ENCODE measurements at places on chromosomes 7 and 10.

DNA sequence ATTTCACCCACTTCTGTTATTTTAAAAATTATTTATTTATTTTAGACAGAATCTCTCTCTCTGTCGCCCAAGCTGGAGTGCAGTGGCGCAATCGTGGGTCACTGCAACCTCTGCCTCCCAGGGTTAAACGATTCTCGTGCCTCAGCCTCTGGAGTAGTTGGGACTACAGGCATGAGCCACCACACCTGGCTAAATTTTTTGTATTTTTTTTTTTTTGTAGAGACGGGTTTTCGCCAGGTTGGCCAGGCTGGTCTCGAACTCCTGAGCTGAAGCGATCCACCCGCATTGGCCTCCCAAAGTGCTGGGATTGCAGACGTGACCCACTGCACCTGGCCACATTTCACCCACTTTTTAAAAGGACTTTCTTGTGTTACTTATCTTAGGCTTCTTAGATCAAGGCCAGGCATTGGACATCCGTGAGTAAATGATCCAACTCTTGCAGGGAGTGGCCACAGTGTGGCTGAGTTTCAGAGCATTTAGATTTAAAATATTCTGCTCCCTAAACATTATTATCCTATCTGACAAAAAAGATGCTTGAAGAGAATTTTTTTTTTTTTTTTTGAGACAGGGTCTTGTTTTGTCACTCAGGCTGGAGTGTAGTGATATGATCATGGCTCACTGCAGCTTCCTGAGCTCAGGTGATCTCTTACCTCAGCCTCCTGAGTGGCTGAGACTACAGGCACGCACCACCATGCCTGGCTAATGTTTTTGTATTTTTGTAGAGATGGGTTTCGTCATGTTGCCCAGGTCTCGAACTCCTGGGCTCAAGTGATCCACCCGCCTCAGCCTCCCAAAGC lies 14.4 kb downstream of the SNX10 start:
- no peak for DNase-seq

- no peak for DNase-seq
Measured at GRCh38 chr10:126946746-126947145, 41.5 kb downstream of the DOCK1 start.

- DNase-seq: no peak
Measured at GRCh38 chr10:17649836-17650235, 5.9 kb downstream of the STAM start.

DNA sequence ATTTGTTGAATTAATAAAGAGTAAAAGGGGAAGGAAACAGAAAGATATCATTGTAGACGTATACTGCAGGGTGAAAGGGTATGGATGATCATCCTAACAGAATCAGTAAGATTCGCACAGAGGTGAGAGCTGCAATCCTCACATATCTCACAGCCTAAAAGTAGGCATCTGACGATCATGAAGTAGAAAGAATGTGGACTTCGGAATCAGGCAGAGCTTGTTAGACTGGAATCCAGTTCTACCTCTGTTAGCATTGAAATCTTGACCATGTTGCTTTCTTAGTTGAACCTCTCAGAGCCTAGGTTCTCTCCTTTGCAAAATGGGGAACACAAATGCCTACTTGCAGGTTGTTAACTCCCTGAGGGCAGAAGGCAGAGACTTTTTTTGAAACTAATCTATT lies 320.0 kb upstream of the C7orf33 start:
- no peak for DNase-seq

DNA sequence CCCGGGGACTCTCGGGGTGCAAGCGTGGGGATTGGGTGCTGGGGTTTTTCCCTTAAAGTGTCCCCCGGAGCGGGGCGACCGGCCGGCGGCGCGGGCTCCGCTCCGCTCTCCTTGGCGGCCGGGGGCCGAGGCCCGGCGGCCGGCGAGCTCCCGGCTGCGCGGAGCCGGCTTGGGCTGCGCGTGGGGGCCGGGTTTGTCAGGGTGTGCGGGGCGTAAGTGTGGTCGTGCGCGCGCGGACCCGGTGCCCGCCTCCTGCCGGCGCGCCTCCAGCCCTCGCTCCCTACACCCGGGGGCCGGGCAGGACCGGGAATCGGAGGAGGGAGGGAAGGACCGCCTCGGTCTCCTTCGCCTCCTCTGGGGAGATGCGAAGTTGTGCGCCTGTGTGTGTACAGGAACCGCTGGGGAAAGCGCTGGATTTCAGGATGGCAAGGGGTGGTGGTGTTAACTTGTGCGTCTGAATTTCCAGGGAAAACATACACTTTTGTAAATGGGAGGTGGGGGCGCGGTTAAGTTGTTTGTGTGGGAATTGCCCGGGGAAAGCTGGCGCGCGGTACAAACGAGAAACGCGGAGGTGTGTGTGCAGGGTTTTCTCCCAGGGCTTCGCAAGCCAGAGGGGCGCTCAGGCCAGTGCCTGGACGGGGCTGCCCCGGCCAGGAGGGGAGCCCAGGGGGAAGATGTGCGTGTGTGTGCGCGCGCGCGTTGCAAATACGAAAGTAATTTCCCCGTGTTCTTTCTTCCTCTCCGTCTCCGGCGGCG lies 737 bp downstream of the ZMIZ1 start:
- no peak for DNase-seq

DNA sequence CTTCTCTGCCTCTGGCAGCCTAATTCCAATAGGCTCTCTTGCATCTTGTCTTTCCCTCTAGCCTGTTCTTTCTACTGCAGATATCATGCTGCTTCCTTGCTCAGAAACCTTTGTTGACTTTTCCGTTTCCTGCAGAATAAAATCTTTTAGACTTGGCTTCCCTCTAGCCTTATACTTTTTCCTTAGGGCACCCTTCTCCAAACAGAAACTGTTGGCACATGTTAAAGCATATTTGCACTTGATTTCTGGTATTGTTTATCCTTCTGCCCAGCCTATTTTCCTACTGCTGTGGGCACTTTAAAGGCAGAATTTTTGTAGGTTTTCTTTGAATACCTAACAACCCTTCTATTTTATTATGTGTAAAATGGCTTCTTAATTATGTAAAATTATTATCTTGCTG lies 4.6 kb downstream of the GNAI1 start:
- DNase-seq: no peak

- DNase-seq: no peak
Measured at GRCh38 chr10:26770069-26770468, 72.6 kb downstream of the PDSS1 start.

- DNase-seq: no peak
Measured at GRCh38 chr7:157471259-157472125, 134.7 kb downstream of the DNAJB6 start.

- no peak for DNase-seq
Measured at GRCh38 chr7:95840953-95841950, 68.9 kb downstream of the DYNC1I1 start.

DNA sequence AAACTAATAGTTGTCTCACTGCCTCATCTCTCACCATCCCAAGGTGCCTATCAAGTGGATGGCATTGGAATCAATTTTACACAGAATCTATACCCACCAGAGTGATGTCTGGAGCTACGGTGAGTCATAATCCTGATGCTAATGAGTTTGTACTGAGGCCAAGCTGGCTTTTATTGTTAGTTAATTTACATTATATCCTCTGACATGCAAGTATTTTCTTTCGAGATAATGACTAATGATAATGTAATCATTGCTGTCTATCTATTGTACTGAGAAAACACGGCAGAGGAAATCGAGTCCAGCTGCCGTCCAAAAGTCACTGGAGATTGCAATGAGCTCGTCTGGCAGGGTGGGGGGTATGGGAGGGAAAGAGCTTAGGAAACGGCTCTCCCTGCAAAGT lies 172.4 kb upstream of the LANCL2 start:
- DNase-seq: no peak

DNA sequence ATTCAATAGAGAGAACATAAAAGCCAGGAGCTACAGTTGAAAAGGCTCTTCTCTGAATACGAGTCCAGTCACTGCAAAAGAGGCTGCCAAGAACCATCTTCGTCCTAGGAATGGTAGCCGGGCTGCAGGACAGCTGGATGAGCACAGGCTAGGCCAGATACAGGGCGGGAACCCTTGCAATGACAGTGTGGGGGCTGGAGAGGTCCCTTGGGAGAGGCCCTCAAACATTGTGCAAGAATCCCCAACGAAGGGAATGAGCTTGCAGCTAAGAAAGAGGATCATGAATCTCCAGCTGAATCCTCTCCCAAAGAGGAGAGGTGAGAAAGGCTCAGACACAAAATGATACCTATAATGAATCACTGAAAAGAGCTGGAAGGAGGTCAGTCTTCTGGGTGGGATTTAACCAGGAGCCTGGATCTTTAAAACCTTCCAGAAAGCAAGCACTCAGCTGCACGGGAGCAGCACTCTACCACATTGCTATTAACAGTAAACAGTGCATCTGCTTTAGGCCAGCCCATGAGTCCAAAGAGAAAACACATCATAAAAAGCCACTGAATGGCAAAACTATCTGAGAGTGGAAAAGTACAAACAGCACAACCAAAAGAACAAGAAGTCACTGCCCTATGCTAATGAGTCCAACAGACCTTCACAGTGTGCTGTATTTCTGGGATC lies 287.9 kb downstream of the TNS3 start:
- DNase-seq: no peak

GRCh38 chr7:52233248-52233647 lies 802.2 kb upstream of the POM121L12 start:
- DNase-seq: no peak

GRCh38 chr10:114478281-114478680 lies 74.0 kb upstream of the AFAP1L2 start:
- no peak for DNase-seq

GRCh38 chr7:155237297-155237696 lies 60.4 kb upstream of the INSIG1 start:
- no peak for DNase-seq

DNA sequence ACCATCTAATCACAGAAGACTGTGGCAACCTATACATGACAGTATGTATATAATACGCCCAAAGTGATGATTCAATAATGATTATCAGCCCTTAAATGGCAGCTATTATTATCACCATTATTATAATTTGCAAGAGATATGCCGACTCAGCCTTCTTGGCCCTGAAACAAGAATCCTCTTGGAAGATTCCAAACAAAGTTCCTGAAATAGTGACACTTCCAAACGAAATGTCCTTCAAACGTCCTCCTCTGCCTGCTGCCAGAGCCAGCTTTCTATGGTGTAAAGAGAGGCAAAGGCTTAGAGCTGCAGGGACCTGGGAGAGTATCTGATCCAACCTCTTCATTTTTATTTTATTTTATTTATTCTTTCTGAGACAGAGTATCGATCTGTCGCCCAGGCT lies 36.0 kb downstream of the NRAP start:
- DNase-seq: no peak

- no peak for DNase-seq
Measured at GRCh38 chr10:22854935-22855421, 72.9 kb upstream of the ARMC3 start.

DNA sequence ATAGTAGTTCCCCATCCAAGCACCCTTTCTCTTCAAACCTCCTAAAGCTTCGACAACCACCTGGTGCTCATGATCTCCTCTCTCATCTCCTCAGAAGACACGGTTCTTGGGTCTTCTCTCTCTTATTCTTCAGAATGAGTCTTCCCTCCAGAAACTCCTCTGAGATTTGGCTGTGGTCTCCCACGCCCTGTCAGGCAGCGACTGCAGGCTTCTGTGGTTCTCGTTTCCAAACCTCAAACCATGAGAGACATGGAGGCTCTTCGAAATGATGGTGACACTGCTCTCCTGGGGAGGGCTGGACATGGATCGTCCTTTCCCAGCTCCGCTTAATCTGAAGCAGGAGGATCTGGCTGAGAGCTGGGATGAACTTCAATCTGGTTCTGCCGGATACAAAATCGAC lies 78.6 kb upstream of the PITRM1 start:
- DNase-seq: no peak

GRCh38 chr10:88670497-88670896 lies 6.3 kb downstream of the LIPF start:
- no peak for DNase-seq

DNA sequence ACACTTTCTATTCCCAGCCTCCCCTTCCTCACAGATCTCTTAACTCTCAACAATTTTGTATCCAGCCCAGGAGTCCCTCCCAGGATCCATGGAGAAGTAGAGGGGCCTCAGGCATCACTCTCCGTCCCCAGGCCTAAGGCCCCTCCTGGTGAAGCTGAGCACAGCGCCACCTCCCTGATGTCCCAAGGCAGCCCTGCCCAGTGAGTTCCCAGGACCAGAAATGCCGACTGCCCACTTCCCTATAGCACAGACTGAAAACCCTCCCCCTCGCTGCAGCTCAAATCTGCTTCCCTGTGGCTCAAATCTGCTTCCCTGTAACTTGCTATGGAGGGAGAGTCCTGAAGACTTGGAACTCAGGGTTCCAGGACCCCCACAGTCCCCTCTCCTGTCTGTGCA lies 35.6 kb downstream of the YKT6 start:
- DNase-seq: no peak

GRCh38 chr7:129553899-129554461 lies 51.6 kb downstream of the SMKR1 start:
- no peak for DNase-seq

- no peak for DNase-seq
Measured at GRCh38 chr7:17706734-17707133, 233.6 kb downstream of the SNX13 start.

- DNase-seq: no peak
Measured at GRCh38 chr10:116961406-116962251, 43.4 kb downstream of the SHTN1 start.

GRCh38 chr10:61618388-61618961 lies 44.3 kb upstream of the CABCOCO1 start:
- DNase-seq: no peak

DNA sequence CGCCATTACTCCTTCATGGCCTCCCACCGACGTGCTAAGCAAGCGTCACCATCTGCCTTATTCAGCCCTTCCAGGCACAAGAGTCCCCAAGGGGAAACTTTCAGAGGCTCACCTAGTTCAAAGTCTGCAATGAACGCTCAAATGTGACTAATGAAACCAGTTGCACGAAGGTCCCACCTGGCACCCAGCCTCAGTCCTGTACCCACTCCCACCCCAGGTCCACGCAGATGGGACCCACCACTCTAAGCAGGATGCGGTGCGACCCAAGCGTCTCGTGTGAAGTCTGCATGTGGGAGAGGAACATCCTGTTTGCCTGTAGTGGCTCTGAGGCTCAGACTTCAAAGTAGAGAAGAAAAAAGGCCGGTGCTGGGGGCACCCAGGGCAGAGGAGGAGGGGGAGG lies 40.3 kb downstream of the RGS10 start:
- peak; percentile 53 for DNase-seq

- no peak for DNase-seq
Measured at GRCh38 chr7:27053153-27053552, 42.6 kb downstream of the HOXA1 start.

- no peak for DNase-seq
Measured at GRCh38 chr7:89549768-89550167, 604.5 kb upstream of the STEAP1 start.

DNA sequence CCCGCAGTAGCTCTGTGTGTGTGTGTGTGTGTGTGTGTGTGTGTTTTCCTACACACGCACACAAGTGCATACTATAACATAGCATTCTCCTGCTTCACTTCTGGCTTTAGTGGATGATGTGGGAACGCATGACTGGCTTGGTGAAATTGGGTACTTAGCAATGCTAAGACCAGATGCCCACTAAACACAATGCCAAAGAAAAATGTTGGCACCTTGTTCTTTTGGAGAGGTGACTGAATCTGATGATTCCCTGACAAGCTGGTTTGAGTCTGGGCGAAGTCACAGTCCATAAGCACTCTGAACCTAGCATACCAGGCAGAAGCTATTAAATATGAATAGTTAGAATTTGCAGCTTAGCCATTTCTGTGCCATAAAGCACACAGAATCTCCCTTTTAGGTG lies 68.0 kb upstream of the CDCA7L start:
- DNase-seq: no peak

GRCh38 chr7:151113344-151114150 lies 27.3 kb downstream of the AGAP3 start:
- no peak for DNase-seq

GRCh38 chr10:132554991-132555647 lies 17.5 kb downstream of the INPP5A start:
- DNase-seq: no peak

GRCh38 chr7:30178748-30179436 lies 44.1 kb downstream of the MTURN start:
- DNase-seq: no peak

Data from stimulated activated CD4-positive, alpha-beta T cell treated with anti-CD3 and anti-CD28 coated beads, TNF-alpha, amount 100 ng/mL, for 1 hour (primary cell).